Karpas-422 (cell line): ENCODE measurements at places on chromosomes 2 and 18. TPM values are rescaled to one million over a fixed set of nuclear protein-coding genes. Genes with fewer than 3 reads are reported as not detected.

CNDP1 gene
- total RNA-seq = 0.11 TPM in 1 of 2 replicates, not detected in the other

DNA sequence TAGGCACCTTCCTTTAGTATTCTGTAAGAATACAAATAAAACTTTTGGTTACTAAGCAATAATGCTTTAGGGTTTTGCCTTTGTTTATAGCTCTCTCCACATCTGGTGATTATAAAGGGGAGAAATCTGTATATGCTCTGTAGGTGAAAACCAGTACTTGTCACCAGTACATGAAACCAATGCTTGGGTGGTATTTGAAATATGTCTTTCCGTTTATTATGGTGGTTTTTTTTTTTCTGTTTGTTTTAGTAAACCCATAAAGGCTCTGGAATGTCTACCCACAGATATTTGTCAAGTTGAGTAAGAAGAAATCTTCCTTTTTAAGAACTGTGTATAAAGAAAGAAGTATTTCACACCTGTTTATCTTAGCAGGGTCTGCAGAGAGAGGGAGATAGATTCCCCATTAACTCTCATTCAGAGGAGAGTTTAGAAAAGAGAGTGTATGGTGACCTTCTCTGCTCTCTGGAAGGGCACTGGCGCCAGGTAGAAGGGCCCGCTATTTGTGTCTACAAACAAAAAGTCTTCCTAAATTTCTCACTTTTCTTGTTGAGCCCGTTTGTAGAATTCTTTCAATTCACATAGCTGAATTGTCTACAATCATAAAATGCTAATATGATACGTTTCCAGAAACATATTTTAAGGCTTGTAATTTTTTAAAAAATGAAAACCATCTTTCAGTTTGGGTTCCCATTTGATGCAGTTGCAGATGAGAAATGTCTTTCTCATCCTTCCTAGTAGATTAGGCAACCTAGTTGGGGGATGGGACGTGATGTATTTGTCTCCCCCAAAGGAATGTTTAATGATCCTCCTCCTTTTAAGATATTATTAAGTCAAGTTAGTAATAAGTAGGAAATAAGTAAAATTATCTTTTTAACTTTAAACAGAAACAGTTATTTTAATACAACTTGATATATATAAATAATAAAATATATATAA, 33.9 kb downstream of the MAP3K20 start:
- H3K36me3 ChIP-seq = no peaks in the 10 kb centered on the region
- H3K4me1 ChIP-seq = no peaks in the 10 kb centered on the region
- H3K27me3 ChIP-seq = no peaks in the 10 kb centered on the region
- H3K4me3 ChIP-seq = no peak overlapping the region

GRCh38 chr2:152611458-152612231, 105.6 kb downstream of the PRPF40A start:
- peak; percentile 78 for DNase-seq
- H3K4me1 ChIP-seq = peaks cover 30% of the 10 kb centered on the region
- H3K36me3 ChIP-seq = no peaks in the 10 kb centered on the region
- peak overlapping the region; percentile 54 for H3K4me3 ChIP-seq

- DNase-seq = no peak
- no peaks in the 10 kb centered on the region for H3K27me3 ChIP-seq
- H3K4me1 ChIP-seq = no peaks in the 10 kb centered on the region
- H3K4me3 ChIP-seq = no peak overlapping the region
- H3K27ac ChIP-seq = no peak overlapping the region
- H3K36me3 ChIP-seq = no peaks in the 10 kb centered on the region
Measured at GRCh38 chr18:23614413-23614812, 28.1 kb upstream of the NPC1 start.

DNA sequence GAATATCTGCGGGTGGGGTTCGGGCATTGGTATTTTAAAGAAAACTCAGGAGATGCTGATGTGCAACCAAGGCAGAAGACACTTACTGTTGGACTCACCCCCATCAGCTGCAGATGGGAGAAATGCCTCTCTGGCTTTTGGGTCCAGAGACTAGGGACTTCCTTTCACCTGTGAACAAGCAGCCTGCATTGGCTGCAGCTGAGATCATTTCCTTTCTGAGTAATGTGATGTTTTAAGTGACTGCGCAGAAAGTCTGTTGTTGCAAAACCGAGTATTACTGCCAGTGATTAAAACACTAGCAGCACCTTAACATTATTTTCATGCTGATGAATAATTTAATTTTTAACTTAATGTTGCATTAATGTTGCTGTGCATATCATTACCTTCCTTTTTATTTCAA, 143.0 kb downstream of the TSN start:
- H3K27me3 ChIP-seq = no peaks in the 10 kb centered on the region
- DNase-seq = no peak
- peaks cover 7% of the 10 kb centered on the region for H3K4me1 ChIP-seq
- H3K36me3 ChIP-seq = no peaks in the 10 kb centered on the region
- no peak overlapping the region for H3K27ac ChIP-seq

DNA sequence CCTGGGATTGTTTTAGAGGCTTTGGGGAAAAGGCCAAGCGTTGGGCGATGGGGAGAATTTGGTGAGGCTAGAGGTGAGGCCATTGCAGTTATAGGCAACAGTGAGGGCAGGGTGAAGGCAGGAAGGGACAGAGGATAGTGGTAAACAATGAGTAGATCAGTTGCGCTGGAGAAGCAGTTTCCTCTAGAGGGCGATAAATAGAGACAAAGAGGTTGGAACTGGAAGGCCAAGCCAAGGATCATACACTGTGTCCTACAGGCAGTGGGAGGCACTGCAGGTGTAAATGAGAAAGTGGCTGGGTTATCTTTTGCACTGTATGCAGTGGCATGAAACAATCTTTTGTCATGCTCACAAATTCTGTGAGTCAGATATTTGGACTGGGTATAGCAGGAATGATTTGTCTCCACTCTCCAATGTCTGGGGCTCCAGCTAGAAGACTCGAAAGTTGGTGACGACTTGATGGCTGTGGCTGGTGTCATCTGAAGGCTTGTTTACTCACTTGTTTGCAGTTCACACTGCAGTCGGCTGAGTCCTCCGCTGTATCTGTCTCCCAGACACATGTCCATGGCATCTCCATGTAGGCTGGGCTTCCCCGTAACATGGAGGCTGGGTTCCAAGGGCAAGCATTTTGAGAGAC, 82.1 kb downstream of the TNP1 start:
- no peak overlapping the region for H3K27ac ChIP-seq
- peak; percentile 88 for DNase-seq
- no peaks in the 10 kb centered on the region for H3K4me1 ChIP-seq

DNA sequence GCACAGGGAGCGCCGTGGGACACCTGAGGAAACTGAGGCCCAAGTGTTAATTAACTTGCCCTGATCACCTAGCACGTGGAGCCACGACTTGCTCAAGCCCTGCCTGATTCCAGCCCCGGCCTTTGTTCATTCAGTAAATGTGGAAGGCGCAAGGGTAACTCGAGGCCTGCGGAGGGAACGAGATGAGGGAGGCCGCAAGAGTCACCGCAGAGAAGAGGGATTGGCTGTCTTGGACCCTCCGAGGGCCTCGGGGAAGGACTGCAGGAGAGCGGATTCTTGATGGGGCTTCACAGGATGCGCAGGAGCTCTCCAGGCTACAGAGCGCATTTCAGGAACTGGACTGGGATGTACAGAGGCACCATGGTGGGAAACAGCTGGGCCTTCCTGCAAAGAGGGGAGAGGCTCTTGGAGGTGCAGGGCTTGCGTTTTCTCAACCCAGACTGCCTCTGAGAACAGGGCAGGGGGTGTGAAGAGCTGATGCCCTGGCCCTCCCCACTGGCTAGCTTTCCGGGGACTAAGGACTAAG, 511 bp upstream of the ANKMY1 start:
- no peak for DNase-seq
- H3K27ac ChIP-seq = no peak overlapping the region
- H3K4me3 ChIP-seq = no peak overlapping the region
- no peaks in the 10 kb centered on the region for H3K27me3 ChIP-seq
- H3K36me3 ChIP-seq = peaks cover 36% of the 10 kb centered on the region
- H3K4me1 ChIP-seq = peaks cover 27% of the 10 kb centered on the region

AAK1 gene
- 5.6 and 6.8 TPM in 2 replicates for total RNA-seq

ERICH2 gene
- total RNA-seq = not detected in 2 replicates

GRCh38 chr2:188456114-188456909, 164.6 kb downstream of the GULP1 start:
- H3K27me3 ChIP-seq = no peaks in the 10 kb centered on the region
- no peak for DNase-seq
- H3K4me3 ChIP-seq = no peak overlapping the region
- no peaks in the 10 kb centered on the region for H3K4me1 ChIP-seq
- no peak overlapping the region for H3K27ac ChIP-seq

DNA sequence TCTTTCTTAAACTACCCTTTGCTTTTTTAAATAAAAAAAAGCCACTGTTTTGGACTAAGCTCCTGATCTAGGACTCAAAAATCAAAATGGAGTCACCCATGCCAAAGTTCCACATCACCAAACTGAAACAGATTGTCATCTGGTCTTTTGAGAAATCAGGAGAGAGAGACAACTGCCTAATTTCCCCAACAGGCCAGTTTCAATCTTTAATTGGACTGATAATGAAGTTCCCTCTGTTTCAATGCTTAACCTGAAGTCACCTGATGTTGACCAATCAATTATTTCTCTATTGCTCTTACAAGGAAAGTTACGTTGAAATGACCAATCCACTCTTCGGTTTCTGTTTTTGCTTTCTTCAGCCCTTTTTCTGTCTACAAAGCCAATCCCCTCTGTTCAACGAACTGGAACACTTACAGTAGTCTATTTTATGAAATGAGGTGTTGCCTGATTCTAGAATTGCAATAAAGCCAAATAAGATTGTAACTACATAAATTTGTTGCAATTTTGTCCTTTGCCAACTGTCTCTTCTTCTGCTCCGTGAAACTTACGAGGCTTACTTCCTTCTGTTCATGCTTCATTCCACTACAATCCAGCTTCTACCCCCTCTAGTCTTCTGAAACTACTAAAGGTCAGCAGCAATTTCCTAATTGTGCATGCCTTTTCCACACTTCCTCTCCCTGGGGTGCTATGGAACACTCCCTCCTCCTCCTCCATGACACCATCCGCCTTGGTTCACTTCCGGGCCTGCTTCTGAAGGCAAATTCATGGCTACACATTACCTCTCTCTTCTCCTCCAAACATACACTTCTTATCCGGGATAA, 95.2 kb upstream of the CD302 start:
- no peaks in the 10 kb centered on the region for H3K36me3 ChIP-seq
- H3K4me3 ChIP-seq = no peak overlapping the region
- DNase-seq = no peak

STAT4 gene
- not detected in 2 replicates for total RNA-seq

GRCh38 chr2:171430516-171431410, 3.0 kb downstream of the METTL8 start:
- H3K36me3 ChIP-seq = peaks cover 14% of the 10 kb centered on the region
- H3K4me1 ChIP-seq = peaks cover 26% of the 10 kb centered on the region
- no peak for DNase-seq

RGPD8 gene
- 0.07 TPM in 1 of 2 replicates, not detected in the other for total RNA-seq

DNA sequence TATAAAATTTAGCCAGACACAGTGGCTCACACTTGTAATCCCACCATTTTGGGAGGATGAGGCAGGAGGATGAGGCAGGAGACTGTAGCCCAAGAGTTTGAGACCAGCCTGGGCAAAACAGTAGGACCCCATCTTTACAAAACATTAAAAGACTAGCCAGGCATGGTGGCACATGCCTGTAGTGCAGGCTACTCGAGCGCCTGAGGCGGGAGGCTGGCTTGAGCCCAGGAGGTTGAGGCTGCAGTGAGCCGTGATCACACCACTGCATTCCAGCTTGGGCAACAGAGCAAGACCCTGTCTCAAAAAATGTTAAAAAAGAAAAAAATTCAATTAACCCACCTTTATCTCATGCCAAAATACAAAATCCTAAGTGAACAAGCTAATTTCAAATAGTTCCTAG, 4.0 kb downstream of the REV1 start:
- H3K4me3 ChIP-seq = no peak overlapping the region
- H3K27me3 ChIP-seq = no peaks in the 10 kb centered on the region
- DNase-seq = no peak
- H3K27ac ChIP-seq = peak overlapping the region; percentile 1; the same call in 1 of the 2 replicates
- H3K36me3 ChIP-seq = peaks cover 2% of the 10 kb centered on the region; the same call in 1 of the 2 replicates

GRCh38 chr2:108239786-108240185, at the start of gene SULT1C3:
Gene SULT1C3 (plus strand): TSS chr2:108239968. CDS start chr2:108247195, 7,227 bp downstream.
- no peaks in the 10 kb centered on the region for H3K4me1 ChIP-seq
- no peak for DNase-seq
- no peak within 1 kb of the TSS for H3K27ac ChIP-seq
- no peaks in the 10 kb centered on the region for H3K27me3 ChIP-seq
- H3K4me3 ChIP-seq = no peak within 1 kb of the TSS
- H3K36me3 ChIP-seq = no peaks in the 10 kb centered on the region

DNA sequence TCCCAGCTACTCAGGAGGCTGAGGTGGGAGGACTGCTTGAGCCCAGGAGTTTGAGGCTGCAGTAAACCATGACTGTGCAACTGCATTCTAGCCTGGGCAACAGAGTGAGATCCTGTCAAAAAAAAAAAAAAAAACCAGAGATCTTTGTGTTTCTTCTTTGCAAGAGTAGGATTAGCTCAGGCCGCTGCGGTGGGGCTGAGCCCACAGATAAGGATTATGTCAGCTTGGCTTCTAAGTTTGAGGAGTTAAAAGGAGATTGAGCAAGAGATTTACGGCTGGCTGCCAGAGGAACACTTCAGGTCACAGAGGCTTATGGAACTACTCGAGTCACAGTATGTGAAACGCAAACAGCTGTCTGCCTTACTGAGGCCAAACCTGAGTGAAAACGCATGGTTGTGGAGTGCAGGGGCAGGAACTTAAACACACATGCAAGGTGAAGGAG, 146.7 kb upstream of the L3MBTL4 start:
- DNase-seq = no peak
- H3K27me3 ChIP-seq = no peaks in the 10 kb centered on the region; the same call in 1 of the 2 replicates
- H3K27ac ChIP-seq = no peak overlapping the region
- no peaks in the 10 kb centered on the region for H3K36me3 ChIP-seq

DNA sequence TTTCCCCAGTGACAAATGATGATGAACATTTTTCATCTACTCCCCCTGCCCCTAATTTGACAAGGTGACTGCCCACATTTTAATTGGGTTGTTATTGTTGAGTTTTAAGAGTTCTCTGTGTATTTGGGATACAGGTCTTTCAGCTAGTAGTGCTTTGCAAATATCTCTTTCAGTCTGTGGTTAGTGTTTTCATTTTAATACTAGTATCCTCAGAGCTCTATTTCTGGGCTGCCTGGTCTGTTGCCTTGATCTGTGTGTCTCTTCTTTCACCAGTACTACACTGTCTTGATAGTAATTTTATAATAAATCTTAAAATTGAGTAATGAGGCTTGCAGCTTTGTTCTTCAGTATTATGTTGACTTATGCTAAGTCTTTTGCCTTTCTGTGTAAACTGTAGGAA, 19.7 kb downstream of the EIF5B start:
- DNase-seq = no peak
- H3K4me3 ChIP-seq = no peak overlapping the region
- H3K36me3 ChIP-seq = peaks cover 12% of the 10 kb centered on the region; the same call in 1 of the 2 replicates
- peaks cover 24% of the 10 kb centered on the region for H3K4me1 ChIP-seq

NEB gene
- total RNA-seq = 0.83 and 1.4 TPM in 2 replicates
